ENCODE measurements at places on chromosomes 5 and 9. TPM values are rescaled to one million over a fixed set of nuclear protein-coding genes. Genes with fewer than 3 reads are reported as not detected.

Gene DEPDC1B
- 10.0 TPM for total RNA-seq

Gene OR1L8
- total RNA-seq: not detected

Gene FYB1
- total RNA-seq: not detected

Gene CDH12
- total RNA-seq: not detected

Gene BTNL9
- total RNA-seq: not detected

Gene PCDHB15
- total RNA-seq: 0.28 TPM

Gene MARCHF11
- total RNA-seq: not detected

Gene SPINK7
- not detected for total RNA-seq

Gene MYMK
- total RNA-seq: not detected

Gene TMEM215
- total RNA-seq: not detected

Gene OMD
- total RNA-seq: not detected

Gene MSX2
- total RNA-seq: 2.2 TPM

Gene FOXD4
- total RNA-seq: not detected

Gene DNAJC21
- 8.8 TPM for total RNA-seq

Gene SAXO1
- total RNA-seq: under 0.01 TPM

Gene IL33
- not detected for total RNA-seq

Gene OBP2B
- not detected for total RNA-seq

Gene ADAMTS2
- 18.3 TPM for total RNA-seq

Gene UBE2B
- total RNA-seq: 6.3 TPM

Gene IFNA13
- not detected for total RNA-seq

Gene SLC36A3
- not detected for total RNA-seq

Gene C5orf24
- 29.8 TPM for total RNA-seq

Gene TGFBI
- total RNA-seq: 483 TPM

Gene AFAP1L1
- 5.3 TPM for total RNA-seq

Gene FBP1
- total RNA-seq: not detected

Gene ARL14EPL
- total RNA-seq: not detected

Gene TMOD1
- 0.18 TPM for total RNA-seq

Gene IL4
- total RNA-seq: not detected

Gene TSSK1B
- total RNA-seq: under 0.01 TPM

Gene ANKRD34B
- total RNA-seq: not detected

Gene NUP214
- 7.9 TPM for total RNA-seq

Gene C1QTNF2
- total RNA-seq: 0.72 TPM

Gene WDR31
- total RNA-seq: 0.28 TPM

Gene PCDHGA4
- 5.4 TPM for total RNA-seq

Gene FBLL1
- 0.18 TPM for total RNA-seq

Data from IMR-90 (cell line).